ENCODE measurements at places on chromosomes 16 and 17. TPM values are rescaled to one million over a fixed set of nuclear protein-coding genes. Genes with fewer than 3 reads are reported as not detected.

Gene PRKAR1A
- 609 TPM for total RNA-seq

Gene CPHXL2
- total RNA-seq: not detected

- DNase-seq: no peak
Measured at GRCh38 chr17:76701471-76701967, 9.2 kb downstream of the MXRA7 start.

DNA sequence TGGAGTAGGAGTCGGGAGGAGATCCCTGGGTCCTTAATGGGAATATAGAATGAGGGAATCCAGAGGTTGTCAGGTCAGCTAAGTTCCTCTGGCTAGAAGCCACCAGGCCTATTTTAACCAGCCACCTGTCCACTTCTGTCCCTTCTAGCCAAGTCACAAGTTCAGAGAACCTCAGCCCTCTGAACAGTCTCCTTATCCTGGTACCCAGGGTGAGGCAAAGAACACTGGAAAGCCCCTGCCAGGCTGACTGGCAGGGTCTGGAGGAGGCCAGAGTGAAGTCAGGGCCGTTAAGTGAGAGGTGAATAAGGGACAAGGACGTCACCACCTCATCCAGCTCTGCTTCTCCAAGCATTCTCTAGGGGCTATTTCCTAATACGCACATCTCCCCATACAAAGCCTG is 2.7 kb downstream of the CTDNEP1 start:
- no peak for DNase-seq

GRCh38 chr17:32342603-32343325 is 791 bp upstream of the C17orf75 start:
- DNase-seq: no peak

GRCh38 chr16:77873066-77873465 is 84.7 kb downstream of the VAT1L start:
- no peak for DNase-seq

DNA sequence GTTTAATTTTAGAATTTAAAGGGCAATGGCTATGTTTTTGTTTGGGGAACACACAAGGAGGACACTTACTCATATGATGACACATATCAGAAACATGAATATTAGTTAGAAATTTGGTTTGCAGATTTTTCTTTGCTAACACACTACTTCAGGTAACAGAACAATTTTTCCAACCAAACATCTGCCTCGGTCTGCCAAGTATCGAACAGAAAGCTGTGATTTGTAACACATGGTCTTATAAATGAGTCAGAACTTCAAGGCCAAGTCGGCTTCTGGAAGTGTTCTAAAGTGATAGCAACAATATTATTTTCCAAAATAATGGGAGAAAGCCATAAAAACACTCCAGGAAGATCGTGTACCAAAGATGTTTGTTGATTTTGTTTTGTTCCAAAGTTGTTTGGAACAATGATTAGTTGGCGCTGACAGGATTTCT is 75.9 kb upstream of the PMFBP1 start:
- no peak for DNase-seq

DNA sequence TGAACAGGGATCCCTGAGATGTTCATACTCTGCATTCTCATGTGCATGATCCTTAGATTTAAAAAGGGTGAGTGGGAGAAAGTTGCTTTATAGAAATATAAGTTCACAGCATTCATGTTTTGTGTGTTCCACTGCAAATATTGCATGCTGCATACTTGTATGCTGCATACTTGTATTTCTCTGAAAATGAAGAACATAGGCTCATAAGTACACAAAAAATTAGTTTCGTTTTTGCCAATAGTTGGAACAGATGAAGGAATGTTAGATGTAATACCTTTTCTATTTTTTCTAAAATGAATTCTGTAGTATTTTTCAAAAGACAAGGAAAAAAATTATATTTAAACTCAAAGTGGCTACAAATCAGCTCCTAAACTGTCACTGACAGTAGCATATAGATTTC is 79.0 kb downstream of the NFAT5 start:
- no peak for DNase-seq

Gene MEIOC
- 0.14 TPM for total RNA-seq

Gene SBK1
- total RNA-seq: 4.4 TPM

Data from heart right ventricle (tissue), 16 donors.